ENCODE measurements at places on chromosomes 3 and 15. TPM values are rescaled to one million over a fixed set of nuclear protein-coding genes. Genes with fewer than 3 reads are reported as not detected.

The TLR9 gene
- total RNA-seq, result not detected

The KCNMB3 gene
- total RNA-seq, result 4.1 TPM

The TMCO5A gene
- not detected for total RNA-seq

The TPRA1 gene
- total RNA-seq, result 29.0 TPM

The ALDH1A3 gene
- total RNA-seq, result 36.7 TPM

The ZNF662 gene
- 4.0 TPM for total RNA-seq

The CSK gene
- total RNA-seq, result 14.0 TPM

The ZFAND6 gene
- 134 TPM for total RNA-seq

Measured in esophagus muscularis mucosa (tissue), 4 donors.